ENCODE measurements at places on chromosomes 2 and 18.

GRCh38 chr18:75044296-75044695 is 164.6 kb downstream of the PTGR3 start:
- no peak for DNase-seq

- DNase-seq: no peak
Measured at GRCh38 chr2:47519147-47519537, 116.2 kb downstream of the MSH2 start.

GRCh38 chr2:198762441-198762840 is 695.3 kb downstream of the SATB2 start:
- no peak for DNase-seq

DNA sequence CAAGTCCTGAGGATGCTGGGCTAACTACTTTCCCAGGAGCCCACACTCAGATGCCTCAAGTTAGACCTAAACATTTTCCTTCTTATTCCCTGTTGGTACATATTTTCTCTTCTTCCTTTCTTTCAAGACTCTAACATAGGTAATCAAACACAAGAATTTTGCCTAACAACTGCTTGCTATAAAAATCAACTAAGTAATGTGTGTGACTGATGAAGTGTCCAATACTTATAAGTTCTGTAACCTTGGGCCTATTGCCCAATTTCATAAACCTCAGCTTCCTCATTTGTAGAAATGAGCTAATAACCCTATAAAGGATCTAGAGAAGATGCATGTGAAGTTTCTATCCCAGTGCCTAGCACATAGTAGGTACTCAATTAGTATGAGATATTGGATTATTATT is 31.6 kb upstream of the PIK3C3 start:
- DNase-seq: no peak

- DNase-seq: no peak
Measured at GRCh38 chr2:150787353-150788093, 300.1 kb upstream of the RND3 start.

DNA sequence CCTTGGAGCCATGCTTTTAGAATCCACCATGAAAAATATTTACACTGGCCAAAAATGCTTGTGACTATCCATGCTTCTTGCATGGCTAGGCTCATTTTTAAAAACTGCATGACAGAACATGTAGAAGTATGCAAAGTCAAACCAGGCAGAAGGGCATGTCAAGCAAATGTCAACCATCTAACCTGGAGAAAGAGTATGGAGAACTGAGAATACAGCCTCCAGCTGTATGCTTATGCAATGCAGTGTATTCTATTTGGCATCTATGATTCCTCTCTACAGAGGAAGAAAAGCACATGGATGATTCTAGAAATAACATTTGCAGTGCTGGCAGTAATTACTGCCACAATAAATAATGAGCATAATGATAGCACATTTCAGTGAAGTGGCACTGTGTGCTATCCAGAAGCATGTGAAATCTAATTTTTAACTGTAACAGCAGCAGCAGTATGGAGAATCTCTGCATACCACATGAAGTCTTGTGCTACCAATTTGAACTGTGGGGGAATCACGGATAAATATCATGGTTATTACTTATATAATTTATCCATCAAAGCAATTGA is 87.3 kb upstream of the CCDC141 start:
- no peak for DNase-seq

GRCh38 chr18:40577239-40577980 is 1377.6 kb upstream of the PIK3C3 start:
- no peak for DNase-seq

DNA sequence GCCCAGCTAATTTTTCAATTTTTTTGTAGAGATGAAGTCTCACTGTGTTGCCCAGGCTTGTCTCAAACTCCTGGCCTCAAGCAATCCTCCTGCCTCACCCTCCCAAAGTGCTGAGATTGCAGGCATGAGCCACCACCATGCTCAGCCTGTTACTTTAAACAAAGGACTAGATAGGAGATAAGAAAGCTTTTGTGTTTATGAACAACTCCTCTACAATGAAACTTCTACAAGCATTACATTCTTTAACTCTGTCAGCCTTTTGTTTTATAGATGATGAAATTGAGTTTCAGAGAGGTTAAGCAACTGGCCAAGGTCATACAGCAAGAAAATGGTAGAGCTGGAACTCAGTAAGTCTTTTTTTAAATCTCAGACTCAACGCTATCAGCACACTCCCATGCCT is 22.7 kb downstream of the ALPK2 start:
- no peak for DNase-seq

- DNase-seq: no peak
Measured at GRCh38 chr2:9291331-9291730, 84.7 kb downstream of the ASAP2 start.

DNA sequence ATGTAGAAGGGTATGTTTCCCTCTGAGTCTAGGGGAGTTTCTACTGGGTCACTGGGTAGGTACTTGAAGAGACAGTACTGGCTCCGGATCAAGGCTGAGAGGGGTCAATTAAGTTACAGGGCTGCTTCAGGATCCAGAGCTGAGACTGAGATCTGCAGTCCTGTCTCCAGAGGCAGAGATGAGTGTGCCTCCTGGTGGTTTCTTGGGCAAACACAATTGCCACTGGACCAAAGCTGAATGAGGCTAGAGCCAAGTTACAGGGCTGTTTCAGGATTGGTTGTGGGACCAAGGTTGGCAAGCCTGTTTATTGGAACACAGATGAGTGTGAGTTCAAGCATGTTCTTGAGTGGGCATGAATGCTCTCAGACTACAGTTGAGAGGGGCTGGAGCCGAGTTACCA is 157.9 kb downstream of the ADCYAP1 start:
- no peak for DNase-seq

DNA sequence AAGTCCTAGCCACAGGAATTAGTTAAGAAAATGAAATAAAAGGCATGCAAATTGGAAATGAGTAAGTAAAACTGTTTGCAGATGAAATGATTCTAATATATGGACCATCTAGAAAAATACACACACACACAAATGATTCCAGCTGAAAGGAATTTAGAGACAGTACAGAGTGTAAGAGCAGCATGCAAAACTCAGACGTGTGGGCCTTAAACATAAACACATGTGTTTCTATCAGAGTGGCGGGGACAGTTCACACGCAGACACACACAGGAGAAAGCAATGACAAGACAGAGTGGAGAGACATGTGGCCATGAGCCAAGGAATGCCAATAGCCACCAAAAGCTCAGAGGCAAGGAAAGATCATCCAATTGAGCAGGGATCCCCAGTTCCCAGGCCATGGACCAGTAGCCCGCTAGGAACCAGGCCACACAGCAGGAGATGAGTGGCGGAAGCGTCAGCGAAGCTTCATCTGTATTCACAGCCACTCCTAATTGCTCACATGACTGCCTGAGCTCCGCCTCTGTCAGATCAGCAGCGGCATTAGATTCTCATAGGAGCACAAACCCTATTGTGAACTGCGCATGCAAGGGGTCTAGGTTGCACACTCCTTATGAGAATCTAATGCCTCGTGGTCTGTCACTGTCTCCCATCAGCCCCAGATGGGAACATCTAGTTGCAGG is 155.4 kb downstream of the ARL4C start:
- DNase-seq: no peak

DNA sequence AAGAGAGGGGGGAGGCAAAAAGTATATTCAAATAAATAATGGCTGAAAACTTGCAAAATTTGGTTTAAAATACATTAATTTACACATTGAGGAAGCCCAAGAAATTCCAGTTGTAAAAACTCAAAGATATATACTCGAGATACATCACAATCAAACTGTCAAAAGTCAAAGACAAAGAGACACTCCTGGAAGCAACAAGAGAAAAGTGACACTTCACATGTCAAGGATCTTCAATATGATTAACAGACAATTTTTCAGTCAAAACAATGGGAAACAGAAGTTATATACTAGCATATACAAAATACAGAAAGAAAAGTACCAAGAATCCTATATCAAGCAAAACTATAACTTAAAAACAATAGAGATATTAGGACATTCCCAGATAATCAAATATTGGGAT is 170.2 kb downstream of the CCDC178 start:
- no peak for DNase-seq

GRCh38 chr18:69383186-69383585 is 17.5 kb upstream of the DOK6 start:
- DNase-seq: no peak

DNA sequence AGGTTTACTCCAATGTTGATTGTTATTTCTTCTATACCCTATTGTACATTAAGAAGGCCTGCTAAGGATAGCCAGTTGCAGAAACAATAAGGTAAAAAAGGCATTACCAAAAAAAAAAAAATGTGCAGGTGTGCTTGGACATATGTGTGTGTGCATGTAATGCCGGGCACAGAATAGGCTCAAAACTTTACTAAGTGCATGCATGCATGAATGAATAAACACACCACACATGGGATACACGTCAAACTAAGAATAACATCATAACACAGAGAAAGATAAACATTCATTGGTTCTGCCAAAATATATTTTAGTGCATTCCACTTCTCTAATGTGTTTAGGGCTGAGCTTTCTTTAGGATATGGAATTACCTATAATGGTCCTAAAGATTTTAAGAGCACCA is 298.2 kb downstream of the TCF4 start:
- DNase-seq: no peak

- DNase-seq: no peak
Measured at GRCh38 chr2:112149866-112150435, 11.8 kb downstream of the FBLN7 start.

- no peak for DNase-seq
Measured at GRCh38 chr2:236239276-236240065, 24.7 kb downstream of the ASB18 start.

DNA sequence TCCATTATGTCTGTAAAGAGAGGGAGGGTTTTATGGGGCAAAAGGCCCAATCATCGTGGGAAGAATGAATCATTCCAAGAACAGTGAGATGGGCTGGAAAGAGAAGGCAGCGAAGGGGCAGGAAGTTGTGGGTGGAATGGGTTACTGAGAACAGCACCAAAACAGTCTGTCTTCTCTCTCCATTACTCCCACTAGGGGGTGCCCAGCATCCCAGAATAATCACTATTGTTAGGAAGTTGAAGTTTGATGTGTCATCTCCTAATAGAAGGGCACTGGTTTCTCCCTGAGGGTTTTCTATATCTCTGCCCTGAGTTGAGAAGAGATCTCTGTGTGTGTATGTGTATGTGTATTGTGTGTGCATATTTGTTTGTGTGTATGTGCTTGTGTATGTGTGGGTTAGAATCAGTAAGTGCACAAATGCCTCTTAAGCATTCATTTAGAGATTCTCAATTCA is 76.6 kb upstream of the MAP4K3 start:
- DNase-seq: peak; percentile 21

- DNase-seq: no peak
Measured at GRCh38 chr2:54591551-54591950, 131.9 kb upstream of the EML6 start.

DNA sequence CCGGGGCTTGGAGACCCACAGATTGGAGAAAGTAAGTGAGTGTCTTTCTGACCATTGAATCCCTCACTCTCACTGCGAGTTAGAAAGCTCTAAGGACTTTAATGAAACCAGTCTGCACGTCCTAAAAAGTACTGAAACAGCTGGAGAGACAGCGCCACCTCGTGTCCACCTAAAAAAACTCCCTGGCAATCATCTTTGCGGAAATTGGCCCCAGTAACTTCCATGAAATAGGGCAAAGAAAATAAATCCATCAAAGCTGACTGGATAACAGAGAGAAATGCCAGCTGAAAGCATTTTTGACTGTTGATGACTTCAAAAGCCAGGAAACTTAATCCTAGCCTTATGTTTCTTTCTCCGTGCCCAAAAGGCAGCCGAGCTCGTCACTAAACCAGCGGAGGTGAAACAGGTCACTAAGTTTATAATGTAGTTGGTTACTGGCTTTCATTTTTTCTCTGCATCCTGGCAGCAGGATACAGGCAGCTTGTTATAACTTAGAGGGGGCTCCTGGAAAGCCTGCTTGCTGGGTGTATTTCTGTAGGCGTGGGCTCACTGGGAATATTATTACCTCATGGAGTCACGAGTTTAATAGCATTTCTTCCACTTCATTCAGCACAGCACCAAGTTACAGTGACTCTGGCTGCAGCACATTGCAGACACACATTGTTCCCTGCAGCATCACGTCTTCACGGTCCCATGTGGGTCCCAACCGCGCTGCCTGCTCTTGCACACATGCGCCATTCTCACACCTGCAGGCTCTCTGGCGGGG is 266.5 kb downstream of the HRH4 start:
- DNase-seq: peak; percentile 9

DNA sequence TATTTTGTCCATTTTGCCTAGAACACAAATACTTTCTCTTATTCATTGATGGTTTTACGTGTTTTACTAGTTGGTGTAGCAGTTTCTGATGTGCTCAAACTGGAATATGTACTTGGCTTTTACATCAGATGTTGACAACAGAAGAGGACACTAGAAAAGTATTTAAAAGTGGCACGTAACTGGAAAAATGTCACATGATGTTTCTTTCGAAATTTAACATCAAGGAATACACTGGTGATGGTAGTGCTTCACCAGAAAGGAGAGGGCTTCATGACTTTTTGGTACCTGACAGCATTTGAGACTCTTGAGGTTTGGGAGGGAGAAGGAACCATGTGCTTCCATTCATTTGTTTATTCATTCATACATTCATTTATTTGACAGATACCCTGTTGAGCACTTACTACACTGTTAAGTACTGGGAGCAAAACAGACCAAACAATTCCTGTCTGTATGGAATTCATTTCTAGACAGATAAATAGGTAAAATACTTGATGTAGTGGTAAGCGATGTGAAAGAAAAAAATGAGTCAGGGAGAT is 1.5 kb downstream of the GIGYF2 start:
- DNase-seq: no peak

DNA sequence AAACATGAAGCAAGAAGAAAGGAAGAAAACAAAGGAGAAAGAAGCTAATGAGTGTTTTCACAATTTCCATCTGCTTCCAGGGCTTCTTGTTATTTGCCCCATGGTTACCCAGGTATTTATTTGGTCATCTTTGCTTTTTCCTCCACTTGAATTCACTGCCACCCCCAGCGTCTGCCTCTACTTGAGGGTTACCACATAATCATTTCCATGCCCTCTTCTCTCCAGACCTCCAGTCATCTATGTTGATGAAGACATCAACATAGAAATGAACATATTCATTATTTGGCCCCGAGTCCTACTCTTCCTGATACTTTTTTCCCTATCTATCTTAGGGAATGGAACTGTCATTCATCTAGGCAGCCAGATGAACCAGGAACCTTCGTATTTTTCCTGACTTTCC is 133.6 kb upstream of the CAVIN2 start:
- no peak for DNase-seq

GRCh38 chr2:42987112-42987922 is 194.9 kb upstream of the HAAO start:
- no peak for DNase-seq

DNA sequence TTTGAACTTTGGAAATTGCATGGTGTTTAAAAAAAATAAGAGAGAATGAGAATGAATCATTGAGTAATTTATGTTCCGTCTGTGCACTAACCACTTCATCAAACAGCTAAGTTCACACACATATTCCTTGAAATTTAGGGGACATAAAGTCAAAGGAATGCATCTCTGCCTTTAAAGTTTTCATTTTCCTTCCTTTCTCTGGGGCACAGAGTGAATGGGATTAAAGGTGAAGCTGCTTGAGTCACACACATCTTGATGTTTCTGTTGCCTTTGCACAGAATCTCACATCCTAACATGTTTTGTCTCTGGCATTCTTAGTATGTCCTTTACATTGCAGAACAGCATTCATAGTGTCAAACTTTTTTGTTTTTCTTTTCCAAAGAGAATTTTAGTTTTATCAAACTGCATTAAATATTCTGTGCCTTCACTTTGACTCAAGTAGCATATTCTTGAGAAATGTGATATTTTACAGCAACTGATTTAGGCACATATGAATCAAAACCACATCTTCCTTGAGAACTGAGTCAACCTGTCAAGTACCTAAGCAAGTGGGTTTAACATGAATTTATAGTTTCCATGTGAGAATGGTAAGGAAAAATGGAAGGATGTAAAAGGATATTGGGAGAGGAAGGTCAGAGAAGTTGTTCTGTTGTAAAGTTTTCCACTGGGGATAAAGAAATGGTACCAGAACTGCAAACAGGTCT is 169.1 kb upstream of the THUMPD2 start:
- DNase-seq: no peak
